Amygdala (tissue), 56 donors: ENCODE measurements at places on chromosomes 1 and 21.

- DNase-seq, result no peak
Observed at GRCh38 chr1:72202761-72203160, 79.6 kb downstream of the NEGR1 start.

DNA sequence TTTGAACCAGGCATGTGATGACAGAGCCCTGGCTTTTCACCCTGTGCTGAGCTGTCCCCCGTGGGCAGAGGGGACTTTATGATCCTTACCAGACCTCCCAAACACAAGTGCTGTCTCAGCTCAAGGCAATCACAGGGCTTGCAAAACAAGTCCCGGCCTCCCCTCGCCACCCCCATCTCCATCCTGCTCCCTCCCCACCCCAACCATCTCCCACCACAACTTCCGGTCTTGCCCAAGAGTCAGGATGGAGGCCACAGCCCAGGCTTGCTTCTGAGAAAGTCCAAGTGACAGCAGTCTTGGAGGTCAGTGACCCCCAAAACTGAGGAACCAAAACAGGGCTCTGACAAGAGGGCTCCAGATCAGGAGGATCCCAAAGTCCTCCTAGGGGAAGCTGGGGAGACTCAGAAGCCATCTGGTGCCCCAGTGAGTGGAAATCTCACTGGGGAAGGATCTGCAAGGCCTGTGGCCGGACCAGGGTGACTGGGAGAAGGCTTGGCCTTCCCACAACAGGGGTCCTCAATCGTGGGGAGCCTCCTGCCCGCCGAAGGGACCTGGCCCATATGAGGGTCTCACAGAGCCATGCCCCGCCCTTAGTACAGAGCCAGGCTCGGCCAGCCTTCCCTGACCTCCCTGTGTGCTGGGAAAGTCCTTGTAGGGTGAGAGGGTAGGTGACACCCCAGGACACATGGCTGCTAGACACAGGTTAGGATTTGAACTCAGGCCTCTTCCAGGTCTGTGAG is 4.5 kb upstream of the SDC3 start:
- no peak for DNase-seq

DNA sequence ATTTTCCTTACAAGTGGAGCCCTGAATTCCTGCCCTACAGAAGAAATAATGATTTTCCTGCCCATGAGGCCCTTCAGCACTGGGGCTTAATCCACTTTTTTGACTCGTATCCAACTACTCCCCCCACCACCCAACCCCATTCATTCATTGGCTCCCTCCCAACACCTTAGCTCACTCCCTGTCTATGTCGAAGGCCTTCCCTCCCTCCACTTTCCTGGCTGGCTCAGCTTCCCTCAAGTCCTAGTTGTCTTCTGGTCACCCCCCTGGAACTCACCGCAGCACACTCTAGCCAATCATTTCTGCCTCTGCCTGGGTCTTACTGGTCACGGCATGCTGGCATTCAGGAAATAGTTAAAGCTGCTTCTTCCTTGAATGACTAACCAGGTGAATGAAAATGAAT is 118.9 kb downstream of the PGBD5 start:
- no peak for DNase-seq

DNA sequence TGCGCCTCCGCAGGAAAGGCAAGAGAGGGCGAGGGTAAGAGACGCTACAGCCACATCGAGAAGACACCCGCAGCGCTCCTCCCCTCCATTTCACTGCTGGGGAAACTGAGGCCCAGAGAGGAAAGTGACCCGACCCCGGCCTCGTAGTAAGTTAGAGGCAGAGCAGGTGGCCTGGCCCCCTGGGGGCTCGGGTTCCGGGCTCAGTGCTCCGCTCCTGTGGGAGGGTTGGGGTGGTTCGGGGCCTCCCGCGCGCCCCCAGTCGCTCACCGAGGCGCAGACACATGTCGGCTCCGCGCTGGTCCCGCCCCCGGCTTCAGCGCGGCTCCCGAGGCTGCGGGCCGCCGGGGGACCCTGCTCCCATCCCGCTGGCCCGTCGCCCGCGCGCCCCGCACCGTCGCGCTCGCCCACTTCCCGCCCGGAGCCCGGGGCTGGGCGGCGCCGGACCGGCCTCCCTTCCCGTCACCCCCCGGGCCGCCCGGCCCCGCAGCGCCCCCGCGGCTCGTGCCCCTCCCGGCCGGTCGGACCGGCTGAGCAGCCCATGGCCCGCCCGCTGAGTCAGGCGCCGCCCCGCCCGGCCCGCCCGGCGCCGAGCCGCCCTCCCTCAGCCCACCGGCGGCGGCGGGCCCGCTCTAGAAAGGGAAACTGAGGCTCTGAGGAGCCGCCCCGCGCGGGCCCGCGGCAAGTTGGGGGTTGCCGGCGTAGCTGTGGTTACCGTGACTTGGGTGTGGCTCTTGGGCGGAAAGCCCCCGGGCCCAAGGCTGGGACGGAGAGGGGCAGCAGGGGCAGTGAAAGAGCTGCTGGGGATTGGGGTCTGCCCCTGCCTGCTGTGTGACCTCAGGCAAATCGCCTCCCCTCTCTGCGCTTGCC is at the start of gene TMEM54:
TSS of gene TMEM54 (minus strand) at position 434 of the 867 bp plus-strand sequence. CDS start at position 283, 151 bp downstream.
- no peak for DNase-seq

DNA sequence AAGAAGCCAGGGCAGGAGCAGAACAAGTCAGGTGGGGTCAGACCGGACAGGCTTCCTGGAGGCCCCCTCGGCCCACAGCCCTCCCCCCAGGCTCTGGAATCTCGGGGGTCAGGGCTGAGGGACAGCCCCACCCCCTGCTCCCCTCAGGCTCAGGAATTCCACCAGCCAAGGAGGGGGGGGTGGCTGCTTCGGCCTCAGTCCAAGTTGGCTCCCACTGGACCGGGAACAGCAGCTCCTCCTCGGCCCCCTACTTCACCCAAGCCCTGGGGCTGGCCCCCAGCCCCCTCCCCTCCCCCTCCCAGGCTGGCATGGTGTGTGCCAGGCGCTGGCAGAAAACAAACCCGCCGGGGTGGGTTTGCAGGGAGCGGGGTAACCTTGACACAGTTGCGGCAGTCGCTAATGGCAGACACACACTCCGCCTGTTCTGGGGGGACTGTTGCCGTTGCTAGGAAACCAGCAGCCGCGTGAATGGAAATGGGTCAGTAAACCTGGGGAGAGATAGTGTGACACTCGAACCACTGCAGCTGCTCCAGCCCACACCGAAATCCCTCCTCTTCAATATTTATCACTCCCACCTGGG is 32.4 kb downstream of the AHDC1 start:
- DNase-seq, result peak; percentile 26

DNA sequence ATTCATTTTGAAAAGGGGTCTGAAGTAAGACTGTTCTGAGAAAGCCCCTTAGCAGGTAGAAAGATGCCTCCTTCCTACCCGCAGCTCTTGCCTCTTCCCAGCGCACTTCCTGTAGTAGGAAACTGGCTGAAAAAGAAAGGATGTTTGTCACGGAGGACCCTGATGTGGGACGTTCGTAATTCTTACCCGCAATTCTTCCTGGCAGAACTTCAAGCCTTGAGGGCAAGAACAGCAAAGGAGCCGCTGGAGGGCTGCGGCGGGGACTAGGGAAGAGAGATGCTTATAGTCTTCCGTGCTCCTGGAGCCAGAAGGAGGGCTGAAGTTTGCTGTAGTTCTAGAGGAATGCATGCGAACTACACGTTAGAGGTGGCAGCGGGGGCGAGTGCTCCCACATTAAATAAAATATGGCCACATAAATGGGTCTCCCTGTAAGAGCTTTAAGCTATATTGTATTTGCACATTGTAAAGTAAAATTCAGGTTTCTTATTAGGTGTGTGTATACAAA is 6.3 kb downstream of the C1orf53 start:
- no peak for DNase-seq

DNA sequence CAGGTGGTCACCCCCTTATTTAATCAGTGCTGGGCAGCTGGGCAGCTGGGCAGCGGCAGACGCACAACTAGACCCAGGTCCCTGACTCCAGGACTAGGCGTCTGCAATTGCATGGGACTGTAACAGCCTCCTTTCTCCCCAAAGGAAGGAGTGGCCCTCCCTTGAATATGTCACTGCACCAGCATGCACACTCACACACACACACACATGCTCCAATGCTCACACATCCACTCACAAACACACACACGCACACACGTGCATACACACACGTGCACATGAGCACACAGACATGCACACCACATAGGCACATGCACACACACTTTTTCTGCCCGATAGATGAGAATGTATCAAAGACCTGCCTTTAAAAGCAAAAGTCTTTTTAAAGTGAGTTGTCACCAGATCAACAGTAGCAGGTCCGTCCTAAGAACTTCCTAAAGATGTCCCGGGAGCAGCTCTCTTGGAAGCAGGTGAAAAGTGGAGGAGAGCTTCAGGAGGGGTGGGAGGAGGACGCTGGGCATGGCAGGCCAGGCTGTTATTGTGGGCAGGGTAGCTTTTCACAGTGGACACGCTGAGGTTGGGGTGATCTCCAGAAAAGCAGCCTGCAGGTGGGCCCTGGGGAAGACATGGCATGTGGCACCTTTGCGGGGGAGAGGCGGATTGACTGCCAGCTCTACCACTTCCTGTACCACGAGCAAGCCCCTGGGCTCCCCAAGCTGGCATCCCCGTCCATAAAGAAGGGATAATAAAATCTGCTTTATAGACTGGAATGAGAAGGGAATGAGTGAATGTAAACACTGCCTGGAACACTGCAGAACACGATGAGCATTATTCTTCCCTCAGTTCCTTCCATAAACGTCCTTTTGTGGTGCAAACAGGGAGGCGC is 1.7 kb downstream of the PDE9A start:
- DNase-seq, result no peak

GRCh38 chr1:56877973-56878372 is 23.4 kb downstream of the C8A start:
- no peak for DNase-seq

- DNase-seq, result no peak
Observed at GRCh38 chr1:39659538-39659937, 12.4 kb downstream of the NT5C1A start.

GRCh38 chr1:87473203-87473661 is 144.6 kb downstream of the LMO4 start:
- DNase-seq, result no peak

DNA sequence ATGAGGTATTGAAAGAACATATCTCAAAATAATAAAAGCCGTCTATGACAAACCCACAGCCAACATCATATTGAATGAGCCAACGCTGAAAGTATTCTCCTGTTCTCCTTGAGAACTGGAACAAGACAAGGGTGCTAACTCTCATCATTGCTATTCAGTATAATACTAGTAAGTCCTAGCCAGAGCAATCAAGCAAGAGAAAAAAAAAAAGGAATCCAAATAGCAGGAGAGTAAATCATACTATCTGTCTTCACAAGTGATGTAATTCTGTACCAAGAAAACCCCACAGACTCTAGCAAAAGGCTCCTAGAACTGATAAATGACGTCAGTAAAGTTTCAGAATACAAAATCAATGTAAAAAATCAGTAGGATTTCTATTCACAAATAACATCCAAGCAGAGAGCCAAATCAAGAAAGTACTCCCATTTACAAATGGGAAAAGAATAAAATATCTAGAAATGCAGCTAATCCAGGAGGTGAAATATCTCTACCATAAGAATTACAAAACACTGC is 1632.8 kb downstream of the NCAM2 start:
- no peak for DNase-seq

DNA sequence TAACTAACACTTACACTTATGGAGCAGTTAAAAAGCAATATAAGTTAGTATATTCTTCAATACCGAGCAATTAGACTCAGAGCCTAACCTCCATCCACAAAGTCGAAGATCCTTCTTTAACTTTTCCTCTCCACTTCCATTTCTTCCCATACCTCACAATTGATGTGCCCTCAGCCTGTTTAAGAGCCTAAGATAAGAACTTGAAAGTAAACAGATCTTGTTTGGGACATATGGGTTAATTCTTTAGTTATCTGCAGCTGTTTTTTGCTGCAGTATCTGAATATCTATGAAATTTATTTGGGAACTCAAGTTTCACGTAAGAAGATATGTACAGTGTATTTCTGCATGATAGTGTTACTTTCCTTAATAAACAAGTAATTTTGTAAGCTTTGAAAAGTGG is 51.5 kb downstream of the MIGA1 start:
- DNase-seq, result no peak
